Germinal center (tissue), 1 donor: ENCODE measurements at places on chromosomes 5 and 9.
A peak's percentile ranks its signal among the peaks of the same experiment; 100 is the strongest.

DNA sequence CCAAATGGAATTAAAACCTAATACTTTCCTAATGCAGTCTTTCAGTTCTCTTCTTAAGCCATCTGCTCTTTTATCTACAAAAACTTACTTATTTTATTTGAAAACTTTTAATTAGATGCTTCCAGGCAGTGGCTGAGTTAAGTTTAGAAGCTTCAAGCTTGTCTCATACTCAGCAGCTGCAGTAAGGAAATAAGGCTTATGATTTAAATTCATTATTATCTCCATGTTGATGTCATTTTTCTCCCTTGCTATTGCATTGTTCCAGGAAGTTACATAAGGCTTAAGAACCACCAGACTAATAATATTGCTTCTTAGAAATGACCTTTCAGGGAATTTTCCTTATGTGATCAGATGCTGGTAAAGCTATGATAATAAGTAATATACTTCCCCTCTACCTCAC lies 119.6 kb downstream of the PPP2R2B start:
- DNase-seq: no peak

- no peak for DNase-seq
Observed at GRCh38 chr9:93207326-93207814, 23.4 kb downstream of the WNK2 start.

DNA sequence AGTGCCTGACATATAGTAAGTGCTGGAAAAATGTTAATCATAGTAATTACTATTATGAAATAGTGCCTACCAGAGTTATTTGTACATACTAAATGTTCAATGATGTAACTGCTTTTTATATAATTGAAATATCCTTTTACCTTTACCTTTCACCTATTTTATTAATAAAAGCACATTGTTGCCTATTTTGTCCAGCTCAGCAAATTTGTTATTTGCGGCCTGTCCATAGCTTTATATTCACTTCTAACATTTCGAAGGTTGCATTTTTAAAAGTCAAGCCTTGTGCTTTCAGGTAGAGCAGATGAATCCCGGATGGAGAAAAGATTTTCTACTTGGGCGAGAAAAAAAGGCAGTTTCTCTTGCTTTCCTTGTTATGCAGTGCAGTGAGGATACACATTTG lies 119.3 kb downstream of the TLE1 start:
- no peak for DNase-seq

- DNase-seq: peak; percentile 25
Observed at GRCh38 chr9:128159522-128159783, 612 bp upstream of the BBLN start.

- no peak for DNase-seq
Observed at GRCh38 chr9:123089040-123089439, 55.6 kb downstream of the GPR21 start.

- no peak for DNase-seq
Observed at GRCh38 chr5:36751886-36752285, 124.7 kb upstream of the NIPBL start.

DNA sequence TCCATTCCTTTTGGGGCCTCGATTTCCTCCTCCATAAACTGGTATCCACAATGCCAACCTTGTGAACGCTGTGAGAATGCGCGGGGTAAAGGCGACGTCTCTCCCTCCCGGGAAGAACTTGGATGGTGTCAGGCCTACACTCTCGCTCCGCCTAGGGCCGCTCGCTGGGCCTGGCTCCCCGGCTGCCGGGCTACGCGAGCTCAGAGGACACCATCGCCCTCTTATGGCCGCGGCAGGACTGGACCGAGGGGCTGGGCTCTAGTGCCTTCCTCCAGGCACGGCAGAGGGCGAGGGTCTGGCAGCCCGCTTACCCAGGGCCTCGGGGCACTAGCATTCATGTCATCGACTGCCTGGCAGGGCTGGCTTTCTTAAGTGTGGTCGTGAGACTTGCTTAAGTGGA lies 1.3 kb upstream of the EXOSC2 start:
- no peak for DNase-seq

GRCh38 chr9:98295824-98296223 lies 40.4 kb upstream of the TBC1D2 start:
- DNase-seq: no peak

DNA sequence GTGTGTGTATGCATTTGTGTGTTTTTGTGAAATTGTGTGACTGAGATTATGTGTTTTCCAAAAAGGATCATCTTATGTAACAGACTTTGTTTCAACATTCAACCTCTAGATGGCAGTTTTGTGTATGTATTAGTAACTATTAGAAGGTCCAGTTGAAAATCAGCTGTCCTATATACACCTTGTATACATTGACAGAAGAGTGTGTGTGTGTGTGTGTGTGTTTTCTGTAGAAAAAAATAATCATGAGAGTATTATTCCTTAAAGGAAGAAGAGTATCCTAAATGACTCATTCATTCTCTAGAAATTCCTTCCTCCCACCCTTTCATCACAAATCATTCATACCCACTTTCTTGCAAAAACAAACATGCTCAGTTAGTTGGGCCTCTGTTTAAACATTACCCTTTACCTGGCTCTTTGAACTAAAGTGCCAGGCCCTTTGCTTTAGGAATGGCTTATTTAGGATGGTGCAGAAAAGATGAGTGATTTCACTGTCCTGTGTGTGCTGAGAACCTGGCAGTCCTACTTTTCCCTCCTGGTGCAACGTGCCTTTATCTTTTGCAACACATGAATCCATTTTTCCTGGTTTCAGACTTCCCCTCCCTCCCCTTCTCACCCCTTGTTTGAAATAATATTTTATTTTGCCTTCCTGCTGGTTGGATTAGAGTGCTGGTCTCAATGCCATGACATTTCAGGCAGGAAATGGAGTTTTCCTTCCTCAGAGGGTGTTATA lies 152.2 kb downstream of the ARHGAP26 start:
- no peak for DNase-seq

- no peak for DNase-seq
Observed at GRCh38 chr5:103259705-103260355, 1.3 kb downstream of the MACIR start.

DNA sequence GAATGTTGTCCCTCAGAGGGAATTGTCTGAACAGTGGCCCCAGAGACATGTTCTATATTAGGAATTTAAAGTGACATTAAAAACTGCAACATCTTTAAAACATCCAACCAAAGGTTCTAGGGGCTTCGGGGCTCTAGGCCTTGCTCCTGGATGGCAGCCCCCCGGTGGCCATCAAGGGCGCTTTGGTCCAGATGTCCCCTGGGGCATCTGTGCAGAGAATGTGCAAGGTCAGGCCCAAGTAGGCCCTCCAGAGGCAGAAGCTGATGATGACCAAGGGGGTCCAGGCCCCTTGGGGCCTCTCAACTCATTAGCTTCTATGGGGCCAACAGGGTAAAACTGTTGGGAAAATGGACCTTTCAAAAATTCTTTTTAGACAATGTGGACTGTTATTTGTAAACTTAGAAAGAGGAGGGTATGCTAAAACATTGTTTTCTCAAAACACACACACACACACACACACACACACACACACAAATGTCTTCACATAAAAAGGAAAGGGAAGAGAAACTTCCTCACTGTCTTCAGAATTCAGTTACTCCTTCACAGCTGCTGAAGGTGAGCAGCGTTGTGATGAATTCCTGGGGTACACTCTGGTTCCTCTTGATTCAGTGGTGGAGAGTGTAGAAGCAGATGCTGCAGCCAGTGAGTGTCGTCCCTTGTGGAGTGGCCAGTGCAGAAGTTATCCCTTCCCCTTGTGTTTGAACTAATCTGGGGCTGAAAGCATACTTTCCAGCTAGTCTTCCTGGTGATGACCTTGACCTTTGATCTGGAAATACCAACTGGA lies 125.2 kb downstream of the WDR41 start:
- no peak for DNase-seq

- no peak for DNase-seq
Observed at GRCh38 chr5:172868436-172868923, 34.4 kb downstream of the ERGIC1 start.
